ENCODE measurements at places on chromosomes 6 and 20. TPM values are rescaled to one million over a fixed set of nuclear protein-coding genes. Genes with fewer than 3 reads are reported as not detected.

The OLIG3 gene
- total RNA-seq = not detected

The TGM3 gene
- not detected for total RNA-seq

The ZNF341 gene
- 4.7 TPM for total RNA-seq

- H3K4me1 ChIP-seq = no peaks in the 10 kb centered on the region
- peaks cover 4% of the 10 kb centered on the region for H3K27me3 ChIP-seq
- H3K27ac ChIP-seq = no peak overlapping the region
- no peak overlapping the region for H3K4me3 ChIP-seq
- H3K36me3 ChIP-seq = no peaks in the 10 kb centered on the region
These were observed 137.6 kb upstream of the RPS6KA2 start for GRCh38 chr6:166764473-166765233.

DNA sequence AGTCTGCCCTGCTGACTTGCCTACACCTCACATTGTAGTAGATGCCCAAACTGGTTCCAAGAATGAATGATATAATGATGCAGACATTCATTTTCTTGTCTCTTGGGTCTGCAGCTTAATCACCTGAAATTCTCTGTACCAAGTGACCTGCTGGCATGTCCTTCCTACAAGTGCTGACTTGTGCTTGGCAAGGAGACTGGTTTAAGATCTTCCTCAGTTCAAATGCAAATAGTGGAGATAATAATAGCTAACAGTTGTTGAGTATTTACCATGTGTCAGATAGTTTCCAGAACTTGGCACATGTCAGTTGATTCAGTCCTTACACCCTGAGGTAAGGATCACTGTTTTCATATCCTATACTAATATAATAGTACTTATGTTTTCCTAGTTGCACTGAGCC, 223.4 kb downstream of the SLC24A3 start:
- no peak for DNase-seq
- H3K36me3 ChIP-seq = no peaks in the 10 kb centered on the region
- H3K27ac ChIP-seq = no peak overlapping the region
- no peak overlapping the region for H3K4me3 ChIP-seq

All from A673 (cell line).